ENCODE measurements at places on chromosomes 6 and 20.

DNA sequence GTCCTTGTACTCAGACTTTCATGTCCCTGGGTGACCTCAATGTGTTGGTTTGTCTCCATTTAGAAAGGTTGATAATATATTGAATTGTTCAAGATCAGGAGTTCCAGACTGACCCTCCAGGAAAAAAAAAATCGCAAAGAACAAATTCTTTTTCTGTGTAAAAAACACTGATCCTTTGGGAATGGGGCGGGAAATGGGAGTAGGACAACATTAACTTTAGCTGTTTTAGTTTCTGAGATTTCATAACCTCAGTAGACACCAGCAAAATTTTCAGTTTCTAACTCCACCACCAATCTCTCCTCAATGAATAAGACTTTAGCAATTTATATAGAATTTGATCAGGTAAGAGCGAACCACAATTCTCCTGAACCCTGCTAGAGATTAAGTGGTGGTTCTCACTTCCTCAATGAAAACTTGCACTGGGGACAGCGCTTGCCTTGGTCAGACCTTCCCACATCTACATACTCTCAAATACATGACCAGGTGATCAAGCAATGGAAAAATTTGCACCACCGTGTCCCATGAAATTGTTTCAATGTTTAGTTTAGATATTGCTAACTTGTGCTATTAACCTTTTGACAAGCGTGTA, 231.2 kb upstream of the PLN start:
- DNase-seq, result no peak

DNA sequence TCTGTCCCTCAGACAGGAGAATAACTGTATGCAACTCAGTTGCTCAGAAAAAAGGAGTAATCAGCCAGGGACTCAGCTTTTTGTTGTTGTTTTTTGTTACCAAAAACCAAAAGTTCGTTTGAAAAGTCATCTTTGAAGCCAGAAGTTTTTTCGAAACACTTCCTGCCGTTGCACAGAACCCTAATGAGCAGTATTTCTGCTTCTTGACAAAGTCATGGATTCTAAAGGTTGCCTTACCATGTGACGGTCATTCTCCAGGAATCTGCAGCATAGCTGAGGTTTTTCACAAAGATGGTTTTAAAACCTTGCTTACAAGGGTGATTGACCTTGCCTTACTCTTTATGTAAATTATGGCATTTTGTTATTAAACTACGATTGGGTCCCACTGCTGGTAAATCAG, 1.9 kb downstream of the RAB32 start:
- DNase-seq, result no peak

GRCh38 chr6:2809015-2809414, 32.6 kb downstream of the SERPINB1 start:
- no peak for DNase-seq

DNA sequence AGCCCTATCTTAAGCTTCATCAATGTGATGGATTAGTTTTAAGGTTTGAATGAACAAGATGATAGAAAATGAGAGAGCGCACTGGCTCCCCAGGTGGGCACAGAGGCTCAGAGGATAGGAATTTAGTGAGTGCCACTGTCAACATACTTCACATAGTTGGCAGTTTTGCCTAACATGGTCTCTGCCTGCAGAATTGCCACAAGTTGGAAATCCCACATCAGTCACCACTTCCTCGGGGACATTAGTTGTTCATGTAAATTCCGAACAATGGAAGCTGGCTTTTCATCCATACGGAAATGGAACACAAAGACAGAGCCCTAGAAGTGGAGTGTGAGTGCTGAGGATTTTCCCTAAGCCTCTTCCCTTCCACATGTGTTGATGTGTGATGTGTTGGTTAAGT, 123.9 kb upstream of the PHACTR1 start:
- DNase-seq, result no peak

- DNase-seq, result no peak
These were observed 40.4 kb upstream of the POLR1H start for GRCh38 chr6:30020626-30021025.

- no peak for DNase-seq
These were observed 59.0 kb downstream of the TULP4 start for GRCh38 chr6:158371261-158371660.
